ENCODE measurements at places on chromosomes 2 and 18. TPM values are rescaled to one million over a fixed set of nuclear protein-coding genes. Genes with fewer than 3 reads are reported as not detected.

- no peak for DNase-seq
These were observed 1210.4 kb upstream of the ACVR2A start for GRCh38 chr2:146634230-146635097.

- no peak for DNase-seq
These were observed 60.4 kb downstream of the COL4A4 start for GRCh38 chr2:227103583-227103982.

GRCh38 chr2:126909366-126909765 is 10.7 kb downstream of the TEX51 start:
- DNase-seq: no peak

DNA sequence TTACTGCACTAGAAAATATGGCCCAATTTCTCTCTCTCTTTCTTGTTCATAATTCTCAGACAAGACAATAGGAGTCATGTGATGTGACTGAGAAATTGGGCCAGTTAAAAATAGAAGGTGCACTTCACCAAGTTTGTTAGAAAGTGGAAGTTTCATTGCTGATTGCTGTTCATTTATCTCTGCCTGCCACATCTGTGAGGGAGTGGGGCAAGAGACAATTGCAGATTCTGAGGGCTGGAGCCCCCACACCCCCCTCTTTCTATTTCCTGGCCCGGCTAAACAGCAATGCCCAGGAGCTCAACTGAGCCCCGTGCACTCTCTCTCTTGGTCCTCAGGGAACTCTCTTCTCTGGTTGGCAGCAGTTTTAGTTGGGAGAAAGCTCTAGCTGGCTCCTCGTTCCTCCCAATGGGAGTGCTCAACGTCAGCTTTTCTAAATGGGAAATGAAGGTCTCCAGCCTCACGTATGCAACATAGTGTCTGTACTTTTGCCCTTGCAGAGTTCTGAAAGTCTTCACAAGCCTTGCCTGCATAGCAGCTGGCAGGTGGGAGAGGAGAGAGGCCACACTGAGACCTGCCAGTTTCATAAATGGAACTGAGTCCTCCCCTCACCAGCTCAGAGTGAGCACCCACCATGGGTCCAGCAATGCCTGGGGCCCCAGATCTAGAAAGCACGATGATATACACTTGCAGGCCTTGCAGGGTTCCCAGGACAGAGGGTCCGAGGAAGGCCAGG is 115.7 kb downstream of the MYCN start:
- DNase-seq: no peak

DNA sequence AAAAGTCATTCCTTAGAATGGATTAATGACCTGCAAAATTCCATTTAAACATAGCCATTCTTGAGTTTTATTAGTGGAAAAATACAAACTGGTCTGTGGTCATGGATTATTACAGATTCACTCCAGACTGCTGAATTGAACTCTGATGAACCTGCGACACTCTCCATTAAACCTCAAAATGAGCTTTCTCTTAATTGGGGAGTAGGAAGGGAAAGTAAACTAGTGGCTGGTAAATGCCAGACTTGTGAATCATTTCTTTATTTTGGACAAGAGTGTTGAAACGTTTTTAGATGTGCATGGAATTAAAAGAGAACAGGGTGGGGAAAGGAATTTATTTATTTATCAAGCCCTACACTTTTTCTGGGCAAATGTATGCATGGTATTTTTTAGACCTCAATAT is 321.2 kb upstream of the FANCL start:
- DNase-seq: no peak

GRCh38 chr2:101718993-101719571 is 21.6 kb downstream of the MAP4K4 start:
- no peak for DNase-seq

GRCh38 chr2:181628590-181629585 is 28.0 kb downstream of the CERKL start:
- DNase-seq: no peak

GRCh38 chr2:195619590-195619989 is 37.4 kb upstream of the SLC39A10 start:
- DNase-seq: no peak

Gene ZNF396
- 3.8 TPM for polyA plus RNA-seq

Gene LTBP1
- 47.5 TPM for polyA plus RNA-seq

Gene GPR35
- polyA plus RNA-seq: 3.0 TPM

Gene GATA6
- 61.5 TPM for polyA plus RNA-seq

Gene ZSWIM2
- not detected for polyA plus RNA-seq
